Naive thymus-derived CD4-positive, alpha-beta T cell (primary cell): ENCODE measurements at places on chromosomes 2 and 18. TPM values are rescaled to one million over a fixed set of nuclear protein-coding genes. Genes with fewer than 3 reads are reported as not detected.

The FAHD2B gene
- 19.3 TPM for total RNA-seq

The CRYGC gene
- not detected in 2 replicates for total RNA-seq

The NR4A2 gene
- total RNA-seq: 152 TPM

The CRYGD gene
- total RNA-seq: not detected

The AGAP1 gene
- total RNA-seq: 0.85 and 1.7 TPM in 2 replicates
